ENCODE measurements at places on chromosomes 16 and 17. TPM values are rescaled to one million over a fixed set of nuclear protein-coding genes. Genes with fewer than 3 reads are reported as not detected.

GGA2 gene
- 76.6 TPM for polyA plus RNA-seq

SLC35G3 gene
- polyA plus RNA-seq, result not detected

FOXN1 gene
- not detected for polyA plus RNA-seq

RANBP10 gene
- 12.6 TPM for polyA plus RNA-seq

DNA sequence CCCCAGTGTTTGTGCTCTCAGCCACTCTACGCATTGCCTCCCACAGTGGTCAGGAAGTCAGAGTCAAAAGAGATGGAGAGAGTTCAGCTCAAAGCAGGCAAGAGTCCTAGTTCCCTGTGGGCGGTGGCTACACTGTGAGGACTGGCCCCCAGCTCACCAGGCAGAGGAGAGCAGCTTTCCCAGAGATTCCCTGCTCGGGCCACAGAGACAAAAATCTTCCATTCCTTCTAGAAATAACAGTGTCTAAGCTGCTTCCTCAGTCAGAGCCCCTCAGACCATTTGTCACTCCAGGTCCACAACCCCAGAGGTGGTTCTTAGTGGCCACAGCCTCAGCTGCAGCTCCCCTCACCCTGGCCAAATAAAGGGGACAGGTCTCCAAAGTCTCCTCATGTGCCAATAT, 263.0 kb upstream of the RPL38 start:
- no peak overlapping the region for H3K4me3 ChIP-seq
- no peak for DNase-seq
- H3K36me3 ChIP-seq, result no peaks in the 10 kb centered on the region
- H3K4me1 ChIP-seq, result no peaks in the 10 kb centered on the region

DNA sequence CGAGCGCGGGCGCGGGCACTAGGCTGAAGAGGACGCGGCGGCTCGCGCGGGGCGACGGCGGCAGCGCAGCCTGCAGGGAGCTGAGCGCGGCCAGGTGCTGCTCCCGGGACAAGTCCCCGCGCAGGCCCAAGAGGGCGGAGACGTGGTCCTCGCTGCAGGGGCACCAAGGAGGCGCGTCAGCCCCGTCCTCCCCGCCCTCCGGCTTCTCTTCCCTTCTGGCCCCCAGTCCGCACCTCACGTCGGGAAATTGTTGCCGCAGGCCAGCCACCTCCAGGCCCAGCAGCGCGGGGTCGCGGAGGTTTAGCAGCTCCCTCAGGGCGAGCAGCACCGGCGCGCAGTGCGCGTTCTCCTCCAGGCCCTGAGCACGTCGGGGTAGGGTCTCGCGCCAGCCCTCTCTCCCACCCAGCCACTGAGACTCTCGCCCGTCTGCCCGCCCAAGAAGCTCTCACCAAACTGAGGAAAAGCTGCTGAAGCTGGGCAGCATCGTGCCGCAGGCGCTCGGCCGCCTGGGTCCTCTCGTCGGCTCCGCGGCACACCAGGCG, 761 bp upstream of the MATCAP1 start:
- H3K4me1 ChIP-seq, result peaks cover 11% of the 10 kb centered on the region
- no peaks in the 10 kb centered on the region for H3K36me3 ChIP-seq
- H3K4me3 ChIP-seq, result peak overlapping the region; percentile 20
- peak; percentile 73 for DNase-seq

GRCh38 chr17:30366536-30366935, 12.2 kb upstream of the CPD start:
- peaks cover 5% of the 10 kb centered on the region for H3K4me1 ChIP-seq
- no peak for DNase-seq
- H3K27me3 ChIP-seq, result no peaks in the 10 kb centered on the region

DNA sequence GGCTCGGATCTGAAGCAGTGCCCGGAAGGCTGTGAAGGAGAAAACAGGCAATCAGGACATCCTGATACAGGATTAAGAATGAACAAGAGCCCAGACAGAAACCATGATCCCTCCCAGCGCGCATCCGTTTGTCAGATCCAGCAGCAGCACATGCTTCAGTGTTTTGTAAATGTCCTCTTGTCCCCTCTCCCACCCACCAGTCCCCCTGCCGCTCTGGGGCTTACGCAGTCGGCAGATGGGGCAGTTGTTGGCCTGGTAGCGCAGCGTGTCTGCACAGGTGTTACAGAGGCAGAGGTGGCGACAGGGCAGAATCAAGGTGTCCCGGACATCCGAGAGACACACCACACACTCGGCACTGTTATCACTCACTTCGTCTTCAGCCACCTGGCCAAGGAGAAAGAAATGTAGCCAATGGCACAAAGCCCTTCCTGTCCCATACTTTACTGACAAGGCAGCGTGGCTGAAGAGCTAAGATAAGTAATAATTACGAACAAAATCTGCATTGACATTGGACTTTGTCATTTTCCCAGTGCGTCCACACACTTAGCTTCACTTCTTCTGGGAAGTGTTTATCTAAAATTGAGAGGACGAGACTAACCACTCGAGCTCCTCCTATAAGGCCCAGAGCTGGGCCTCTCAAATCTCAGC, 20.7 kb upstream of the FOXJ1 start:
- H3K4me3 ChIP-seq, result no peak overlapping the region
- no peak for DNase-seq
- peak overlapping the region; percentile 60 for H3K27ac ChIP-seq
- H3K36me3 ChIP-seq, result no peaks in the 10 kb centered on the region
- no peaks in the 10 kb centered on the region for H3K27me3 ChIP-seq
- peaks cover 17% of the 10 kb centered on the region for H3K4me1 ChIP-seq

DNA sequence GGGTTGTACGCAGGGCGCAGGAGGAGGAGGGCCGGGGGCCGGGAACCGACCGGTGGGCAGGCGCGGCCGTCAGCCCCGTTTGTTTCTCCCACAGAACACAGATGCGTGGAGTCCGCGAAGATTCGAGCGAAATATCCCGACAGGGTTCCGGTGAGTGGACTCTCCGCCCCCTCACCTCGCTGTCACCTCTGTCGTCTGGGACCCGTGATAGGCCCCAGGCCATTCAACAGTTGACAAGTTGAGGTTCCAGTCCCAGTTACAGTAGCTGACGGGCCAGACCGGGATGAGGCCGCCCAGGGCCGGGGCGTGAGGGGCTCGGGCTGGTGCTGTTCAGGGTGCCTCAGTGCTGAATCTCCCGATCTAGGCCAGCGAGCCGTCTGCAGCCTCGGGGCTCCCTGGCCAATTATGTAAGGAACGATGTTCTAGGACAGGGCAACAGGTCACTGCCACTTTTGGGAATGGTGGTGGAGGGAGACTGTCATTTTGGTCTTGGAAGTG, 628 bp downstream of the GABARAPL2 start:
- H3K36me3 ChIP-seq, result peaks cover 4% of the 10 kb centered on the region
- peaks cover 8% of the 10 kb centered on the region for H3K4me1 ChIP-seq
- peaks cover 4% of the 10 kb centered on the region for H3K27me3 ChIP-seq
- peak; percentile 37 for DNase-seq
- H3K4me3 ChIP-seq, result peak overlapping the region; percentile 58

- H3K36me3 ChIP-seq, result no peaks in the 10 kb centered on the region
- peak overlapping the region; percentile 88 for H3K4me3 ChIP-seq
- DNase-seq, result peak; percentile 87
These were observed 612 bp downstream of the CISD3 start for GRCh38 chr17:38730526-38731379.

- no peaks in the 10 kb centered on the region for H3K36me3 ChIP-seq
- H3K27me3 ChIP-seq, result no peaks in the 10 kb centered on the region
- no peak for DNase-seq
- no peak overlapping the region for H3K27ac ChIP-seq
These were observed 468.1 kb downstream of the PMP22 start for GRCh38 chr17:14797021-14797420.

DNA sequence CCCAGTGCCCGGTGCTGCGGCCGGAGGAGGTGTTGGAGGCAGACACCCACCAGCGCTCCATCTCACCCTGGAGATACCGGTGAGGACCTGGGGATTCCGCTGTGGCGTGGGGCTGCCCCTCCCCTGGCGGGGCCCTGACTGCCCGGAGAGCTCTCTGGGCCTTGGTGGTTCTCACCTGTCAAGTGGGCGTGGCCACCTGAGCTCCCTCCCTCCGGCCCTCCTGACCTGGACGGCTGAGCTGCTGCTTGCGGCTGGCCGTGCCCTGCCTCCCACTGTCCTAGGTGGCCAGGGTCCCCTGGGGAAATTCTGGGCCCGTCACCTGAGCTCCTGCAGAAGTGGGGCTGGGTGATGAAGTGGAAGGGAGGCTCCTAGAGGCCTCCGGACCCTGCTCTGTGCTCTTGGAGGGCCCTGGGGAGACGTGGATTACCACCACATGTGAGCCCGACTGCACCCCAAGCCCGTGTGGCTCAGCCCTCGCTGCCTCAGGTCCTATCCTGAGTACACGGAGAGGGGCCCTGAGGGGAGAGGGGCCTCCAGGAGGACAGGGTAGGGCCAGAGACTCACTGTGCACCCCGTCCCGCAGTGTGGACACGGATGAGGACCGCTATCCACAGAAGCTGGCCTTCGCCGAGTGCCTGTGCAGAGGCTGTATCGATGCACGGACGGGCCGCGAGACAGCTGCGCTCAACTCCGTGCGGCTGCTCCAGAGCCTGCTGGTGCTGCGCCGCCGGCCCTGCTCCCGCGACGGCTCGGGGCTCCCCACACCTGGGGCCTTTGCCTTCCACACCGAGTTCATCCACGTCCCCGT, 1.1 kb downstream of the IL17C start:
- peaks cover 9% of the 10 kb centered on the region for H3K27me3 ChIP-seq
- H3K27ac ChIP-seq, result no peak overlapping the region
- H3K4me3 ChIP-seq, result no peak overlapping the region
- no peaks in the 10 kb centered on the region for H3K36me3 ChIP-seq
- peaks cover 4% of the 10 kb centered on the region for H3K4me1 ChIP-seq

Measured in hepatocyte (in vitro differentiated cells).